ENCODE measurements at places on chromosomes 1 and 21.
A peak's percentile ranks its signal among the peaks of the same experiment; 100 is the strongest.

GRCh38 chr21:15293240-15293639, 228.4 kb upstream of the NRIP1 start:
- H3K27ac ChIP-seq, result no peak overlapping the region
- no peaks in the 10 kb centered on the region for H3K36me3 ChIP-seq
- H3K27me3 ChIP-seq, result peaks cover 1% of the 10 kb centered on the region
- DNase-seq, result no peak

GRCh38 chr1:175628548-175629317, 114.7 kb downstream of the TNR start:
- H3K27ac ChIP-seq, result no peak overlapping the region
- no peak for DNase-seq
- H3K4me1 ChIP-seq, result no peaks in the 10 kb centered on the region
- H3K36me3 ChIP-seq, result no peaks in the 10 kb centered on the region
- no peaks in the 10 kb centered on the region for H3K27me3 ChIP-seq
- no peak overlapping the region for H3K4me3 ChIP-seq

- DNase-seq, result no peak
- no peaks in the 10 kb centered on the region for H3K4me1 ChIP-seq
- H3K4me3 ChIP-seq, result no peak overlapping the region
- H3K27ac ChIP-seq, result no peak overlapping the region
- H3K36me3 ChIP-seq, result no peaks in the 10 kb centered on the region
These were observed 263.3 kb downstream of the MRPL39 start for GRCh38 chr21:25343774-25344545.

GRCh38 chr1:107689159-107689558, 275.8 kb downstream of the VAV3 start:
- H3K27me3 ChIP-seq, result no peaks in the 10 kb centered on the region
- H3K27ac ChIP-seq, result no peak overlapping the region
- no peak overlapping the region for H3K4me3 ChIP-seq
- no peaks in the 10 kb centered on the region for H3K36me3 ChIP-seq
- no peak for DNase-seq
- no peaks in the 10 kb centered on the region for H3K4me1 ChIP-seq

DNA sequence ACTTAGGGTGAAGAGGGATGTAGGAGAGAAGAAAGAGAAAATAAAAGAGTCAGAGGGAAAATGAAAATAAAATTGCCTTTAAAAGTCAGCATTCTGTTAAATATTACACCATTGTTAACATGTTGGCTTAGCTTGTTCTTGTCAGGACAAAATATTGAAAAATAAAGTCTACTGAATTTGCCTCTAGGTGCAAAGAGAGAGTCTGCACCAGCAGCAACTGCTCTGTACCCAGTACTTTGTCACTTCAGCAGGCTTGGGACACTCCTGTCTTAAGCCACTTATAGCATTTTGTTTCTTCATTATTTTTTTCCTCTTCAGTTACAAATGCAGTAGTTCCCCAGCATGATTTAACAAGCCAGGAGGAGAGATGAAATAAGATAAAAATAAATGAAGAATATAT, 11.0 kb upstream of the USH2A start:
- no peak overlapping the region for H3K4me3 ChIP-seq
- no peak overlapping the region for H3K27ac ChIP-seq
- no peak for DNase-seq

DNA sequence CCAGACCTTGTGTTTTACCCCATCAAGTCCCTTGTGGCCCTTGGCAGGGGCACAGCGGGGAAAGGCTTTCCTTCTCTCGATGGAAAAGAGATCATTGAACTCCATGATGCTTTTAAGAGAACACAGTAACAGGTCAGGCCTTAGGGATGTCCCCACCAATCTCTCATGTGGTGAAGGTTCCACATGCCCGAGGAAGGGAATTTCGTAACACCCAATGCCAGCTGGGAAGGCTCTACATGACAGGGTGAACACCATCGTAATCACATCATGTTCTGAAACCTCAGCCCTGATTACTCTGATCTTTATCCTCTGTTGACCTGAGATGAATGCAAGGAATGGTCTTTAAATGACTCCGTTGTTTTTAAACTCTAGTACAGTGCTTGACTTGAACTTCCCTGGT, 105.5 kb upstream of the SPAG17 start:
- H3K4me1 ChIP-seq, result no peaks in the 10 kb centered on the region
- H3K27me3 ChIP-seq, result no peaks in the 10 kb centered on the region
- no peaks in the 10 kb centered on the region for H3K36me3 ChIP-seq
- DNase-seq, result no peak
- H3K27ac ChIP-seq, result no peak overlapping the region

DNA sequence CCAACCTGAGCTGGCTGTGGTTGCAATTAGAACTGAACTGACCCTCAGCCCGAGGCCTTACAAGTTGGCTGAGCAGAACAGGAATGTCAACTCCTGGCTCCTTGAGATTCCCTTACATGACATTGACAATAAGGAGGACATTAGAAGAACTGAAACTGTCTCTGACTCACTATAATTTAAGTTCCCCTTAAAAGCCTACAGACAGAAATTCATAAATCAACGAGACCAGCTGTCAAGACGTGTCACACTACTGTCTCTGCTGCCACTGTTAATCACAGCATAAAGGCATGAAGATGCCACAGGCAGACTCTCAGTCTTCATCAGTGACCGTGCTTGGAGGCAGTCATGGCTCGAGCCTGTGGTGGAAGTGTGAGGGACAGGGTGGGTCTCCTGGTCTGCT, 168.8 kb downstream of the GABPA start:
- no peaks in the 10 kb centered on the region for H3K4me1 ChIP-seq
- no peak for DNase-seq

- peak overlapping the region; percentile 71 for H3K27ac ChIP-seq
- no peaks in the 10 kb centered on the region for H3K27me3 ChIP-seq
- peak overlapping the region; percentile 43 for H3K4me3 ChIP-seq
- H3K4me1 ChIP-seq, result peaks cover 91% of the 10 kb centered on the region
- peaks cover 12% of the 10 kb centered on the region for H3K36me3 ChIP-seq
These were observed 28.0 kb upstream of the RUNX3 start for GRCh38 chr1:24957808-24958752.

- H3K27me3 ChIP-seq, result no peaks in the 10 kb centered on the region
- no peak overlapping the region for H3K27ac ChIP-seq
- H3K4me3 ChIP-seq, result no peak overlapping the region
- no peaks in the 10 kb centered on the region for H3K4me1 ChIP-seq
These were observed 31.0 kb upstream of the CREG1 start for GRCh38 chr1:167584581-167584980.

DNA sequence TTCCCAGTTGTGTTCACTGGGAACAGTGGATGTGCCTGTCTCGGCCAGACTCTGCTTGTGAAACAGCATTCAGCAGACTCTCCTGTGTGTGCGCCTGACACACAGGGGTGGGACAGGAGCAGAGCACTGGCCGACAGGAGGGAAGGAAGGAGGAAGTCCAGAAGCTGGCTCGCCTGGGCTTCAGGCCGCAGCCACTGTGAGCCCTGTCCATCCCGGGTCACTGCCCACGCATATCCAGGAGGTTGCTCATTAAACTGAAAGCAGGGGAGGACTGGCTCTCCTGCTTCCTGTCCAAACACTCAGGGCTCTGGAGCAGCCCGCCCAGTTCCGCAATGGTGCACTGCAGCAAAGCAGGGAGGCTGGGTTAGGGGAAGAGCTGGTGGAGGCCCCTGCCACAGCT, 218.7 kb upstream of the VAMP3 start:
- H3K27me3 ChIP-seq, result peaks cover 28% of the 10 kb centered on the region
- no peak overlapping the region for H3K27ac ChIP-seq
- H3K4me3 ChIP-seq, result no peak overlapping the region
- DNase-seq, result no peak

DNA sequence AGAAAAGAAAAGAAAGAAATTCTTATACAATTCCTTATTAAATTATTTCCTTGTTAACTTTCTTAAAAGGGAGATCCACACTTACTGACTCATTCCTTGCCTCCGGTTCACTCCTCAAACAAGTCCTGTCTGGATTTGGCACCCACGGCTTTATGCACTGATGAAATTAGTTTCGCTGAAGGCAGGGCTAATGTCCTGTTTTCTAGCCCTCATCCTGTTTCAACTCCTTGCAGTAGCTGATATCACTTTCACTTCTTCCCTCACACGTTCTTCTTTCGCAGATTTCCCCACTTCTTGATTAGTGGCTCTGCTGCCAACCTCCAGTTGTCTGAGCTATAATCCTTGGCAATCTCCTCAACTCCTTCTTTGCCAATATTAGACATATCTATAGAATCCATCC, 215.2 kb downstream of the URB2 start:
- no peaks in the 10 kb centered on the region for H3K36me3 ChIP-seq
- no peak overlapping the region for H3K4me3 ChIP-seq
- H3K4me1 ChIP-seq, result peaks cover 4% of the 10 kb centered on the region
- no peak for DNase-seq
- H3K27ac ChIP-seq, result no peak overlapping the region

- peaks cover 10% of the 10 kb centered on the region for H3K27me3 ChIP-seq
- no peak overlapping the region for H3K4me3 ChIP-seq
- H3K36me3 ChIP-seq, result no peaks in the 10 kb centered on the region
These were observed 25.3 kb upstream of the SIPA1L2 start for GRCh38 chr1:232655028-232655745.

- no peaks in the 10 kb centered on the region for H3K27me3 ChIP-seq
- H3K36me3 ChIP-seq, result no peaks in the 10 kb centered on the region
- DNase-seq, result no peak
- H3K4me3 ChIP-seq, result peak overlapping the region; percentile 85
These were observed 2.4 kb downstream of the ID3 start for GRCh38 chr1:23556635-23557470.

GRCh38 chr1:110068646-110069403, 1.6 kb downstream of the ALX3 start:
- peak overlapping the region; percentile 53 for H3K4me3 ChIP-seq
- H3K27ac ChIP-seq, result no peak overlapping the region
- H3K4me1 ChIP-seq, result peaks cover 12% of the 10 kb centered on the region
- H3K27me3 ChIP-seq, result peaks cover 71% of the 10 kb centered on the region
- no peak for DNase-seq
- H3K36me3 ChIP-seq, result no peaks in the 10 kb centered on the region

DNA sequence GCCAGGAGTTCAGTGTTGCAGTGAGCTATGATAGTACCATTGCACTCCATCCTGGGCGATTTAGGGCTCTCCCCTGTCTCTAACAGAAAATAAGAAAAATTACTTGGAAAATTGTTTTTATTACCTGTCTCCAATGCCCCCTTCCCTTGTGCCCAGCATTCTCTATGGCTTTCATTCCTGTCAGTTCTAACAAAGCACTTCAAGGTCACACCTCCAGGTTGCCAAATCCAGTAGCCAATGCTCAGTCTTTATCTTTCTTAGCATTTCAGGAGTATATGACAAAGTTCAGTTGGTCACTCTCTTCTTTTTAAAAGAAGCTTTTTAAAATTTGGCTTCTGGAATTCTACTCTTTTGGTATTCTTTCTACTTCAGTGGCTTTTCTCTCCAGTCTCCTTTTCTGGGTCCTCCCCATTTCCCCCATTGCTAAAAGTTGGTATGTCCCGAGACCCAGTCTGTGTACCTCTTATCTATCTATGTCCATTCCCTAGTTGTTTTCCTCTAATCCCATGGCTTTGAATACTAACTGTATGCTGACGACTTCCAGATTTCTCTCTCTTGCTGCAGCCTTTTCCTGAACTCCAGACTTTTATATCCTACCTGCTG, 69.9 kb downstream of the LAMC1 start:
- peaks cover 12% of the 10 kb centered on the region for H3K27me3 ChIP-seq
- no peak overlapping the region for H3K27ac ChIP-seq
- H3K4me3 ChIP-seq, result no peak overlapping the region
- DNase-seq, result no peak
- H3K36me3 ChIP-seq, result no peaks in the 10 kb centered on the region
- no peaks in the 10 kb centered on the region for H3K4me1 ChIP-seq

GRCh38 chr1:162380061-162380846, 1.3 kb upstream of the C1orf226 start:
- no peaks in the 10 kb centered on the region for H3K27me3 ChIP-seq
- no peak overlapping the region for H3K27ac ChIP-seq
- no peaks in the 10 kb centered on the region for H3K36me3 ChIP-seq
- no peak for DNase-seq
- H3K4me1 ChIP-seq, result no peaks in the 10 kb centered on the region
- no peak overlapping the region for H3K4me3 ChIP-seq

DNA sequence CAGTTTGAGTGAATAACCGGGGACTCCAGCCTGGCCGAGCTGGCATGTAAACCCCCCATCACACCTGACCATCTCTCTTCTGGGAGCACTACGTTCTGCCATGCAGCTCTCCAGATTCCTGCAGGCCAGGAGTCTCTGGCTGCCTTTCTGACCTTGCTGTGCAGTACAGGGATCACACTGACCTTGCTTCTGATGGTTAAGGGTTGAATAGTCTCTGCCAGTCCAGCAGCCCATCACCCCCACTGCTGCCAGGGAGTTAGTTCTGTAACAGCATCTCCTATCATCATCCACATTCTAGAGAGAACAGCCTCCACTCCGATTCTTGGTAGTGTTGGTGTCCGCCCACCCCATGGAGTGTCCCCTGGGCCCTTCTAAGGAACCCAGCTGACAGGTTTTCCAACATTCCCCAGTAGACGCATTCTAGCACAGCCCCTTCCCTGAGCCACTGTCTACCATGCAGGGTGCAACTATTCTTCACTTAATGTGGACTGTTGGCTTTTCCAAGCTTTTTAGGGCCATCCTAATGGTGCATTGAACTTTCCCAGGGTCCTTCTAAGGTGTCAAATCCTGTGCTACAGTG, 109.8 kb downstream of the RIPK4 start:
- no peak overlapping the region for H3K27ac ChIP-seq
- no peak overlapping the region for H3K4me3 ChIP-seq
- no peak for DNase-seq
- H3K27me3 ChIP-seq, result peaks cover 9% of the 10 kb centered on the region
- H3K4me1 ChIP-seq, result no peaks in the 10 kb centered on the region
- no peaks in the 10 kb centered on the region for H3K36me3 ChIP-seq

- H3K4me1 ChIP-seq, result no peaks in the 10 kb centered on the region
- no peak for DNase-seq
- no peaks in the 10 kb centered on the region for H3K36me3 ChIP-seq
- H3K27me3 ChIP-seq, result peaks cover 9% of the 10 kb centered on the region
- H3K4me3 ChIP-seq, result no peak overlapping the region
These were observed 16.6 kb downstream of the ACTN2 start for GRCh38 chr1:236702791-236703394.

DNA sequence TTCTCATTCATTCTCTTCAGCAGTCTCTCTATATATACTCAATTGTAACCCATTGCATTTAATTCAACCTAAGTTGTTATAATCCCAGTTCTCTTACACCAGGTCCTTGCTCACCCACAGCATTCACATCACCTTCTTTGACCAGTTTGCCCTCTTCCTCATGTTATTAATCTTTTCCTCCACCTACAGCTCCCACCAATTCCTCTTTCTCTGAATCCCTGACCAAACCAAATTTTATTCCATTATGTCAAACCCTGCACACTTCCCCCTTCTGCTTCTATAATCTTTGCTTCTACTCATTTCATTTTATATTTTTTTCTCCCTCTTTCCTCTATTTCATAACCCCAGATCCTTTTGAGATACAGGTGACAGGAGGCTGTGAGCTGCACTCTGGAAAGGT, 1.4 kb downstream of the CD1A start:
- H3K36me3 ChIP-seq, result no peaks in the 10 kb centered on the region
- H3K4me1 ChIP-seq, result peaks cover 15% of the 10 kb centered on the region
- DNase-seq, result no peak
- H3K27ac ChIP-seq, result no peak overlapping the region
- no peak overlapping the region for H3K4me3 ChIP-seq

GRCh38 chr1:163196449-163196787, 6.3 kb downstream of the RGS5 start:
- DNase-seq, result no peak
- no peak overlapping the region for H3K27ac ChIP-seq
- no peaks in the 10 kb centered on the region for H3K36me3 ChIP-seq
- H3K27me3 ChIP-seq, result peaks cover 4% of the 10 kb centered on the region

- no peak for DNase-seq
- no peak overlapping the region for H3K27ac ChIP-seq
- H3K4me1 ChIP-seq, result no peaks in the 10 kb centered on the region
- peaks cover 10% of the 10 kb centered on the region for H3K27me3 ChIP-seq
- no peak overlapping the region for H3K4me3 ChIP-seq
These were observed 89.4 kb upstream of the UBE2U start for GRCh38 chr1:64114012-64114525.
